CMK (cell line): ENCODE measurements at places on chromosomes 2 and 18.

GRCh38 chr2:142040556-142040955 is 90.3 kb downstream of the LRP1B start:
- DNase-seq: no peak

GRCh38 chr2:202032846-202033316 is 774 bp upstream of the FZD7 start:
- peak; percentile 33 for DNase-seq

- no peak for DNase-seq
Observed at GRCh38 chr2:187310701-187311100, 137.4 kb downstream of the CALCRL start.

- DNase-seq: no peak
Observed at GRCh38 chr18:77560341-77560992, 310.8 kb downstream of the GALR1 start.

- no peak for DNase-seq
Observed at GRCh38 chr2:151269798-151270568, 8.3 kb upstream of the RBM43 start.

GRCh38 chr18:63890950-63891304 is 3.4 kb downstream of the SERPINB2 start:
- DNase-seq: no peak

GRCh38 chr2:191287820-191288219 is 42.6 kb downstream of the MYO1B start:
- no peak for DNase-seq

DNA sequence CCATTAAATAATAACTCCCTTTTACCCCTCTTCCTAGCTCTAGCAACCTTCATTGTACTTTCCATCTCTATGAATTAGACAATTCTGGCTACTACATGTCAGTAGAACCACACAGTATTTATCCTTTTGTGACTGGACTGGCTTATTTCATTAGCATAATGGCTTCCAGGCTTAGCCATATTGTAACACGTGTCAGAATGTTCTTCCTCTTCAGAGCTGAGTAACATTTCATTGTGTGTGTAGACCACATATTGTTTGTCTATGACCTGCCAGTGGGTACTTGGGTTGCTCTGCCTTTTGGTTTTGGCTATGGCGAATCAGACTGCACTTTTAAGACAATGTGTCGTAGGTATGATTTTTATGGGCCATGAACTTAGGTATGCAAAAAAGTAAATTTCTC is 20.9 kb downstream of the TSN start:
- DNase-seq: no peak

- peak; percentile 42 for DNase-seq
Observed at GRCh38 chr18:12946549-12947284, 1.1 kb upstream of the SEH1L start.
